ENCODE measurements at places on chromosomes 16 and 17.
A peak's percentile ranks its signal among the peaks of the same experiment; 100 is the strongest.

DNA sequence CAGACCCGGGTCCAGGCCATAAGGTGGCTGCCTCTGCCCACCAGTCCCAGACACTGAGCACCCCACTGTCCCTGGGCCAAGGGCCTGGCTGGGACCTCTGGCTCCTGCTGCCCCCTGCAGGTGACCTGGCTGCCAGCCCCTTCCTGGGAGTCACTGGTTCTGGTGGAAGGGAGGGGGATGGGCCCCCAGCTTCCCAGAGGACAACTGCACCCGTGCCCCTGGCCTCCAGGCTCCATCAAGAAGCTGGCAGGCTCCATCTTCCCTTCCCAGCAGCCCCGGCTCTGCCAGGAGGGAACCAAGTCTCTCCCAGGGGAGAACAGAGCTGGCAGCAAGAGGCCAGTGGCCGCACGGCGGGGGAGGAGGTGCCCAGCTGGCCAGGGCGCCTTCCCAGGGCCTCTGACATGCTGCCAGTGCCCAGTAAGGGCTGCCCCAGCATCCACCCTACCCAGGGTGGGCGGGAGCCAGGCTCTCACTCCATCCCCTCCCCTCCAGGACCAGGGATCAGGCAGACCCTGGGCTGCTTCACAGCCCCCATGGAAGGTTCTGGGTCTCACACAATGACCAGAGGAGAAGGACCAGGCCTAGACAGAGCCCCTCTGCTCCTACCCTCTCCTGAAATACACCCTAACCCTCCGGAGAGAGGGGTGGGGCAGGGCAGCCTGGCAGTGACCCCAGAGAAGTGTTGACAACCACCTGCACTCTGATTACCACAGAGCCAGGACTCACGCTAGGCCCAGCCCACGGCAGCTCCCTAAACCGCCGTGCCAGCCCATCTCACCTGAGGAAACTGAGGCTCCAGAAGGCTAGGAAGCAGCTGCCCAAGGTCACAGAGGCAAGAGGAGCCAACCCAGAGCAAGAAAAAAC lies 3.6 kb downstream of the CLUH start:
- H3K36me3 ChIP-seq: peaks cover 34% of the 10 kb centered on the region
- ATAC-seq: no peak
- no peaks in the 10 kb centered on the region for H3K27me3 ChIP-seq
- peaks cover 23% of the 10 kb centered on the region for H3K4me1 ChIP-seq

DNA sequence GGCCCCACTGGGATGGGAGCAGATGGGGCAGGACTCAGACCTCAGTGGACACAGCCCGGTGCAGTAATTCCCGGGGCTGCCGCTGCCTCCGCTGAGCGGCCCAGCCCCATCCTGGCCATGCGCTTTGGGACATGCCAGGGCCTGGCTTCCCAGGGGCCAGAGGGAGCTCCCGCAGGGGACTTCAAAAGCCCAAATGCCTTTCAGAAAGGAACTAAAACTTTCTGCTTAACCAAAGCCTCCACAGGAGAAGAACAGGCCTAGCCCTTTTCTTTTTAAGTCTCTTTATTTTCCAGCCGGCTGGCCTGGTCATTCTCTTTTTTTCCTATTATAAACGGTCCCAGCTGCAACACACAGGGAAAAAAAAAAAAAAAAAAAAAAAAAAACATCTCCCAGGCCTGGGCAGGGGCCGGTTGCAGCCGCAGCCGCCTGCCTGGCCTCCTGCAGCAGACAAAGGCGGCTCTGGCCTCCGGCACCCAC lies 10.7 kb upstream of the ZNF423 start:
- H3K27me3 ChIP-seq: peaks cover 11% of the 10 kb centered on the region
- ATAC-seq: no peak
- H3K27ac ChIP-seq: no peak overlapping the region

GRCh38 chr17:40323391-40324381 lies 14.7 kb downstream of the RARA start:
- no peaks in the 10 kb centered on the region for H3K27me3 ChIP-seq
- peaks cover 57% of the 10 kb centered on the region for H3K4me1 ChIP-seq
- H3K4me3 ChIP-seq: peak overlapping the region; percentile 98
- peak overlapping the region; percentile 100 for H3K27ac ChIP-seq
- H3K36me3 ChIP-seq: peaks cover 73% of the 10 kb centered on the region

DNA sequence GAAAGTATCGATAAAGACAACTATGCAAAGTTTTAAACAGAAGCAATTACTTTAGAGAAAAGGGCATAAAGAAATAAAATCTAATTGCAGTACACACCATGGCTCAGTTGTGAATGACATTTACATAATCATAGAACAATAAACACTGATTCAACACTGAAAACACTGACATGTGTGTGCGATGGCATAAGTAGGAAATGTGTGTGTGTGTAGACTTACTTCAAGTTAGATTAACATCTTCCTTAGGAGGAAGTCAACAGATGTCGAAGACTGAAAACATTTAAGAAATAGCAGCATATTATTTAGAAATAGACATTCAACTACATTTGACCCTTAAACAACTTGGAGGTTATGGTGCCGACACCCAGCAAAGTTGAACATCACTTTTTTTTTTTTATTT lies 172.4 kb downstream of the STX8 start:
- H3K27me3 ChIP-seq: no peaks in the 10 kb centered on the region
- no peak for ATAC-seq
- no peaks in the 10 kb centered on the region for H3K36me3 ChIP-seq
- no peaks in the 10 kb centered on the region for H3K4me1 ChIP-seq

- no peaks in the 10 kb centered on the region for H3K36me3 ChIP-seq
- peaks cover 18% of the 10 kb centered on the region for H3K4me1 ChIP-seq
- ATAC-seq: no peak
- H3K4me3 ChIP-seq: peak overlapping the region; percentile 49
- H3K27ac ChIP-seq: peak overlapping the region; percentile 18
- H3K27me3 ChIP-seq: no peaks in the 10 kb centered on the region
Measured at GRCh38 chr17:76233588-76234353, 6.5 kb downstream of the RNF157 start.

DNA sequence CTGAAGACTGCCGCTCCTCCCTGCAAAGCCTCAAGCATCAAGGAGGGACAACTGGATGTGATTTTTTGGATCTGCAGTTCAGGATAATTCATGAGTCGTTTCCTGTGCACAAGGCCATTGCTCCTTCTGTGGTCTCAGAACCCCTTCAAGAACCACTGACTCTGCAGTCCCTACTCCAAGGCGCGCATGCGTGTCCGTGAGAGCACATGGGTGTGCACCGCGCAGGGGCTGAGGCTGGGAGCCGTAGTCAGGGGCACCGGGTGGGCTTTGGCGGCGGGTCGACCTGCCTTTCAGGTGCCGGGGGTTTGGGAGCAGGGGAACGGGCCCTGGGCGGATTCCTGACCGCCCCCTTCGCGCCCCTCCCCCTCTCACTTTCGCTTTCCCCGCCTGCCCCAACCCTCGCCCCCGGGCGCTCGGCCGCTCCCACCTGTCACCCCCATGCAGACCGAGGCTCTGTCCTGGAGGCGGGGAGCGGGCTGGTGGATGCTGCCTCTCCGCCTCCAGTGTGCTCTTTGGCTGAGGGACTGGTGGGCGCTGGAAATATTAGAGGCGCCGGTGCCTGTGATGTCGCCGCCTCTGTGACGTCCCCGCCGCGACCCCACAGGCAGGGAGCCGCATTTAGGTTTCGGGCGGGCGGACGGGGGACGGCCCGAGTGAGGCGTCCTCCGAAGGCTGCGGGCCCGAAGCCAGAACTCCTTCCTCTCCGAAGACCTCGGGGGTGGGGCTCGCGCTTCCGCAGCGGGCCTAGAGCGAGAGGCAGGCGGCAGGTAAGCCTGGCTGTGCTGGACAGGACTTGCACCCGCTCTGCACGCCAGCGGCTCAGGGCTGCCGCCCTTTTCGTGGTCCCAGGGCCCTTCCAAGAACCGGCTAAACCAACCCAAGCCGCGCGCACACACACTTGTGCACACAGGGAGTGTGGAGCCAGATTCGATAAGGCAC lies at the start of gene SPATA32:
SPATA32 (minus strand) TSS at position 518 of the 939 bp plus-strand sequence; CDS start at position 440, 78 bp downstream.
- H3K27ac ChIP-seq: peak within 1 kb of the TSS; percentile 81
- peaks cover 35% of the 10 kb centered on the region for H3K36me3 ChIP-seq
- no peaks in the 10 kb centered on the region for H3K27me3 ChIP-seq
- peak within 1 kb of the TSS; percentile 64 for H3K4me3 ChIP-seq

GRCh38 chr17:78240012-78240655 lies 8.7 kb downstream of the TMEM235 start:
- ATAC-seq: no peak
- no peak overlapping the region for H3K27ac ChIP-seq
- no peak overlapping the region for H3K4me3 ChIP-seq
- no peaks in the 10 kb centered on the region for H3K27me3 ChIP-seq
- H3K4me1 ChIP-seq: peaks cover 5% of the 10 kb centered on the region
- no peaks in the 10 kb centered on the region for H3K36me3 ChIP-seq

GRCh38 chr16:27332105-27332504 lies 18.3 kb downstream of the IL4R start:
- no peaks in the 10 kb centered on the region for H3K27me3 ChIP-seq
- peaks cover 42% of the 10 kb centered on the region for H3K4me1 ChIP-seq
- no peak for ATAC-seq

Measured in activated T-helper 17 cell treated with anti-CD3 and anti-CD28 coated beads, Interleukin-2, amount 50 U/mL, for 72 hours (primary cell).